ENCODE measurements at places on chromosomes 5 and 9. TPM values are rescaled to one million over a fixed set of nuclear protein-coding genes. Genes with fewer than 3 reads are reported as not detected.

- no peak for DNase-seq
Observed at GRCh38 chr5:180645274-180646204, 3.9 kb downstream of the FLT4 start.

- no peak for DNase-seq
Observed at GRCh38 chr5:101658433-101658832, 637.7 kb downstream of the SLCO4C1 start.

GRCh38 chr5:75961818-75962217, 121.4 kb upstream of the SV2C start:
- no peak for DNase-seq

Gene HBEGF
- total RNA-seq: 23.8 TPM

- DNase-seq: peak; percentile 28
Observed at GRCh38 chr5:15014809-15015208, 143.2 kb upstream of the ANKH start.
